Endodermal cell (in vitro differentiated cells): ENCODE measurements at places on chromosomes 4 and X. TPM values are rescaled to one million over a fixed set of nuclear protein-coding genes. Genes with fewer than 3 reads are reported as not detected.

- no peak for DNase-seq
Observed at GRCh38 chr4:4203688-4204400, 22.9 kb downstream of the OTOP1 start.

GRCh38 chr4:106365613-106366012 is 3.0 kb downstream of the GIMD1 start:
- DNase-seq: no peak

GRCh38 chrX:129427267-129427666 is 96.0 kb downstream of the SMARCA1 start:
- no peak for DNase-seq

MOB1B gene
- 30.5 and 30.7 TPM in 2 replicates for total RNA-seq

DNA sequence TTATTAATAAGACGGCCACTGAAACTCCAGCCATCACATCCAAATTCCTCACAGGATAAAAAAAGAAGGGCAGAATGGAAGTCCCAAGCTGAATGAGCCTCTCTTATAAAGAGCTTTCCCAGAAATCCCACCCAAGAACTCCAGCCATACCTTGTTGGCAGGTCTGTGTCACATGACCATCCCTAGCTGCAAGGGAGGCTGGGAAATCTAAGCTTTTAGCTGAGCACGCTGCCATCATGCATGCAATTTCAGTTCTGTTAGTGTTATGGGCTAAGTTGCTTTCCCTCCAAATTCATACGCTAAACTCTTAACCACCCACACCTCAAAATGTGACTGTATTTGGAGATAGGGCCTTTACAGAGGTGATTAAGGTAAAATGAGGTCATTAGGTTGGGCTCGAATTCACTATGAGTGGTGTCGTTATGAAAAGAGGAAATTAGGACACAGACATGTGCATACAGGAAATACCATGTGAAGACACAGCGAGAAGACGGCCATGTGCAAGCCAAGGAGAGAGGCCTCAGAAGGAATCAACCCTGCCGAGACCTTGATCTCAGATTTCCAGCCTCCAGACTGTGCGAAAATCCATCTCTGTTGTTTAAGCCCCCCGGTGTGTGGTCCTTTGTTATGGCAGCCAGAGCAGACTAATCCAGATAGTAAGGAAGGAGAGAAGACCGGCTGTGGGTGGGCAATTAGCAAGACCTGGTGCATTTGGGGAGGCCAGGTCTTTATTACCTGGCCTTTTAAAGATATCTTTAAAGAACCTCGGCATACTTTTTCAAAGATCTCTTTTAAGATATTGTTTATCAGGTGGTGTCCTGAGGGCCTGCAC is 317.6 kb downstream of the BCOR start:
- peak; percentile 86 for DNase-seq

- DNase-seq: no peak
Observed at GRCh38 chrX:136262243-136262642, 11.0 kb upstream of the MAP7D3 start.

- no peak for DNase-seq
Observed at GRCh38 chrX:68694435-68695205, 47.2 kb downstream of the STARD8 start.

GK2 gene
- total RNA-seq: not detected in 2 replicates

DNA sequence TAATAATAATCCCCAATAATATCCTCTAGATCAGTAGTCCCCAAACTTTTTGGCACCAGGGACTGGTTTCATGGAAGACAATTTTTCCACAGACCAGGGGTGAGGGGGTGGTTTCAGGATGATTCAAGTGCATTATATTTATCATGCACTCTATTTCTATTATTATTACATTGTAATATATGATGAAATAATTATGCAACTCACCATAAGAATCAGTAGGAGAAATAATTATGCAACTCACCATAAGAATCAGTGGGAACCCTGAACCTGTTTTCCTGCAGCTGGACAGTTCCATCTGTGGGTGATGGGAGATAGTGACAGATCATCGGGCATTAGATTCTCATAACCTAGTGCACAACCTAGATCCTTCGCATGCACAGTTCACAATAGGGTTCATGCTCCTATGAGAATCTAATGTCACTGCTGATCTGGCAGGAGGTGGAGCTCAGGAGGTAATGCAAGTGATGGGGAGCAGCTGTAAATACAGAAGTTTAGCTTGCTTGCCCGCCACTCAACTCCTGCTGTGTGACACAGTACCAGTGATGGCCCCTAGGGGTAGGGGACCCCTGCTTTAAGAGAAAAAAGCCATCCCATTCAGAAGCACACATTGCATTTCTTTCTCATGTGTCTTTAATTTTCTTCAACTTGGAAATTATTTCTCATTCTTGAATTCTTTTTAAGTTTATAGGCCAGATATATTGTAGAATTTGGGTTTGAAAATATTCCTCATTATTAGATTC is 16.0 kb upstream of the SH3RF1 start:
- peak; percentile 61 for DNase-seq

DNA sequence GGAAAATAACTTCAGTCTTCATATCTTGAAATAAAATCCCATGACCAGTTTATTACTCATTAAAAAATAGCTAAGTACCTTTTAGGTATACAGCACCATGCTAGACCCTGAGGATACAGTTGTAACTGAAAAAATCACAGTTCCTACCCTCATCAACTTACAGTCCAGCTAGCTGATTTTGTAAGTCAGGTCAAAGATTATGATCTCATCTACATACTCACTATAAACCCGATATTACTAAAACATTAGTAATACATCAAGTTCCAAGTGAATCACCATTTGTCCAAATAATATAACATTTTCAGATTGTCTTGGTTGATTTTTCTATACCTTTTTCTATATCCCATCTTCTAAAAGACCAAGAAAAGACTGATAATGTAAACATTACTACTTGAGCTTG is 333.9 kb downstream of the INPP4B start:
- no peak for DNase-seq

RBMXL3 gene
- not detected in 3 replicates for total RNA-seq

DNA sequence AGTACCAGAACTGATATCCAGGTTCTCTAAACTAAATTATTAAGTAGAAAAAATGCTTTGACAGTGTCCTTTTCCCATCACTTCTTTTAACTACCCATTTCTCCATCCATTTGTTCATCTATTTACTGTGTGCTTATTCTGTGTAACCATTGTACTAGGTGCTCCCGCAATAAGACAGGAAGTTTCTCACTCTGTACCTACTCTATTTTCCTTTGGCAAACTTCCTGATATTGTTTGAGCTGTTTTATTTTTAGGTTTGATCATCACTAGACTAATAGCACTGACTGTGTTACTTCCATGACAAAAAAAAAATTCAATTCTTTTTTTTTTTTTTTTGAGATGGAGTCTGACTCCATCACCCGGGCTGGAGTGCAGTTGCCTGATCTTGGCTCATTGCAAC is 102.5 kb upstream of the CASK start:
- no peak for DNase-seq

- no peak for DNase-seq
Observed at GRCh38 chr4:169245061-169245460, 25.7 kb downstream of the SH3RF1 start.

- DNase-seq: peak; percentile 65
Observed at GRCh38 chr4:102825261-102826091, 1.9 kb downstream of the UBE2D3 start.

IBSP gene
- not detected in 2 replicates for total RNA-seq

CXCL1 gene
- total RNA-seq: 0.24 and 0.86 TPM in 2 replicates

GRCh38 chr4:184355111-184355604 is 119.2 kb downstream of the IRF2 start:
- DNase-seq: peak; percentile 38

DNA sequence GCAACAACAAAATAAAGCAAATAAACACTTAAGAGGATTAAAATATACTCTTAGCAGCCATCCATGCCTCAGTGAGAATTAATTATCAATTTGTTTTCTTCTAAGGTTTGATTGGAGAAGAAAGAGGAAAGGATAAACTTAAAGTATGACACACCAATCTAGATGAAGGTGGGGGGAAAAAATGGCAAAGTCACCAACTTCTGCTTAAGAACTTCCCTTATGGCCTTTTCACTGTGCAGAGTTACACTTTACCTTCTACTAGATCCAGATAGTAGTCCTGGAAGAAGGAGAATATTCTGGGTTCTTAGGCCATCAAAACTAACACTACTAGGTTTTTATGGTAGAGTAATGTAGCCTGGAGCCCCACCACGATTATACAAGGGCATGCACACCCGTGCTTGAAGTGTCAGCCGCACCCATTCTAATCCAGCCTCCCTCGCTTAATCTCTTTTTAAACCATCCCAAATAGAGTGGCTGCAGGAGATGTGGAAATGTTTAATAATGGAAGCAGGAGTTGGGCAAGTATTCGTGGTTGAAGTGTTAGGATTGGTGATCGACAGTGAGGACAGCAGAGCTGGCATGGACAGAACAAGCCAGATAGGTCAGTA is 14.1 kb downstream of the ENPEP start:
- no peak for DNase-seq

GRCh38 chrX:116142976-116143375 is 27.6 kb upstream of the AGTR2 start:
- DNase-seq: no peak

DNA sequence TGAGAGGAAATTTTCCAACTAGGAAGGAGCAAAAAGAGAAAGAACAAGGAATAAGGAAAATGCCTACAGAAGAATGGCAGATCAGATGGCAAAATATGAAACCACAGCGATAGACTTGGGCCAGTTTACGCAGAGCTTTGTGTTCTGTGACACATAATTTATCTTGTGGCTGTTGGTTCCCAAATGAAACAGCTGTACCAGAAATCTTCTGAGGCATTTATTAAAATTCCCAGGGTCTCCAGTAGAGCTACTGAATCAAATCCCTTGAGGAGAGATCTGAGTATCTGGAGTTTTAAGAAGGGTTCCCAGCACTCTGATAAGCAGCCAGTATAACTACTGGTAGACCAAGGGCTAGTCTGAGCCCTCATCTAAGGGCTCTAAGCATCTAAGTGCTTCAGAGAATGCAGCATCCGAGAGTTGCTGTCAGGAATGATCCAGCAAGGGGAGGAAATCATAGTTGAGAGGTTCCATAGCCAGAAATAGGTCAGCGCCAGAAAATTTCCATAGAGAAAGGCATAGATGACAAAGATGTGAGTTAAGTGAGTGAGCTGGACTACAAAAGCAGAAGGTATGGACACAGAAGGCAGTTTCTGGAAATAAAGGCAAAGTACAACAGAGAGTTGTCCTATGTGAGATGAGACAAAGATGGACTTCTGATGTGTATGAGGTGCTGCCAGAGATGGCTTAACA is 46.3 kb upstream of the FAM241A start:
- no peak for DNase-seq

ZNF630 gene
- 3.1 and 3.6 TPM in 2 replicates for total RNA-seq

- no peak for DNase-seq
Observed at GRCh38 chr4:178633263-178633662, 1191.0 kb upstream of the AGA start.

- DNase-seq: peak; percentile 52
Observed at GRCh38 chr4:173878701-173879100, 348.7 kb upstream of the HAND2 start.

DNA sequence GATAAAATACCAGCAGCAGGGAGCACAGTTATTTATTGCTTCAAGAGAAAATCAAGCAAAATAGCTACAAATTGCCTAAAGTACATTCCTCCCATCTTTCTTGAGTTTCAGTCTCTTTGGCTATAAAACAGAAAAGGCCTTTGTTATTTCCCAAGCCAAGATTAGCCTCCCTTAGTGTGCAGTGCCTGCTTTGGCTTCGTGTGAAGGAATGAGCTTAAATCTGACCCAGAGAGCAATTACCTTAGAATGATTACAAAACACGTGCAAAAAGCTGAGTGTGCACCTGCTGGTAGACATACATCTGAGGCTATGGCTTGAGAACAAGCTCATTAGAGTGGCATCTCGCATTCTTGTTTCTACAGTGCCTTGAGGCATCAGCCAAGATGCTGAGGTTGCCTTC is 250.8 kb downstream of the C4orf33 start:
- no peak for DNase-seq

DNA sequence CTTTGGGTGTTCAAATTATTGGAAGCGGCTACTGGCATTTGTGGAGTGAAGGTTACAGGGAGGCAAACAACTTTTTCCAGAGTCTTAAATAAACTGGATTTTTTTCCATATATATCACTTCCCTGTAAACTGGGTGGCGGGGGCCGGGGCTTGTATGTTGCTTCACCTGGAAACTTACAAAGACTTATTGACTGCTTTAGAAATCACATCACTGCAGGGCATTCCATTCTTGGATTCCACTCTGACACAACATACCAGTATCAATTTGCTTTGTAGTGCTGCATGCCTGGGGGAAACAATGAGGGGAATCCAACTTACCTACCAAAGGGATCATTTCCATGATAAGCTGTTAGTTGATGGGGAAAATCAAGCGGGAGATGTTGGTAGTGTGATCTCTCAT is 21.7 kb upstream of the FAM156A start:
- no peak for DNase-seq

DNA sequence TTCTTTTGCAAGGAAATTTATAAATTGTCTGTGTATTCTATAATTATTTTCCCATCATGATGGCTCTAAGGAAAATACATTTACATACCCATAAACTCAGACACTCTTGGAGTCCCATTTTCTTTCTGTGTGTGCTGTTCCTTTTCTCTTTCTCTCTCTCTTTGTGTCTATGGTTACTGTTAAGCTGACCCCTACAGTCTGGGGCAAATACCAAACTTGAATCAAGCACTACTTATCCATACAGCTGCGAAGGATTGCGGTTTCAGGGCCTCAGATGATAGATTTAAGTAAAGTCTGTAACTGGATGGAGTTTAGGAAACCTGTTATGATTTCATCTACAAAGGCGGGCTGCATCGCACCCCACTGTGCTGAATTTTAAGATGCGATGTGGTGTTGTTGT is 150.2 kb downstream of the SHROOM3 start:
- DNase-seq: no peak

- no peak for DNase-seq
Observed at GRCh38 chr4:14562901-14563300, 439.4 kb upstream of the CPEB2 start.

STBD1 gene
- 0.31 and 0.47 TPM in 2 replicates for total RNA-seq

- DNase-seq: peak; percentile 82
Observed at GRCh38 chr4:186144946-186145569, 40.6 kb downstream of the FAM149A start.

DNA sequence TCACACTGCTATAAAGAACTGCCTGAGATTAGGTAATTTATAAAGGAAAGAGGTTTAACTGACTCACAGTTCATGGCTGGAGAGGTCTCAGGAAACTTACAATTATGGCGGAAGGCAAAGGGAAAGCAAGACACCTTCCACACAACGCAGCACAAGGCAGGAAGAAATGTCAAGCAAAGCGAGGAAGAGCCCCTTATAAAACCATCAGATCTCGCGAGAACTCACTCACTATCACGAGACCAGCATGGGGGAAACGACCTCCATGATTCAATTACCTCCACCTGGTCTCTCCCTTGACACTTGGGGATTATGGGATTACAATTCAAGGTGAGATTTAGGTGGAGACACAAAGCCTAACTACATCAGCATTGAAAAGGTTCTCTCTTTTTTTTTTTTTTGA is 39.6 kb downstream of the PALLD start:
- peak; percentile 64 for DNase-seq

SLC26A1 gene
- total RNA-seq: 0.75 and 1.0 TPM in 2 replicates

CT45A5 gene
- total RNA-seq: not detected in 3 replicates

GPR50 gene
- total RNA-seq: 0.18 to 0.50 TPM (median 0.35 TPM) in 3 replicates

NLGN3 gene
- total RNA-seq: 2.2 to 4.0 TPM (median 3.0 TPM) in 3 replicates

- no peak for DNase-seq
Observed at GRCh38 chr4:7574287-7575014, 139.7 kb upstream of the PSAPL1 start.

AMBN gene
- total RNA-seq: not detected in 3 replicates

CXCL8 gene
- not detected in 3 replicates for total RNA-seq
